NCI-H2029 treated with DMSO at 0.1 percent for 48 hours (cell line): ENCODE measurements at places on chromosomes 1 and 21.
A peak's percentile ranks its signal among the peaks of the same experiment; 100 is the strongest.

DNA sequence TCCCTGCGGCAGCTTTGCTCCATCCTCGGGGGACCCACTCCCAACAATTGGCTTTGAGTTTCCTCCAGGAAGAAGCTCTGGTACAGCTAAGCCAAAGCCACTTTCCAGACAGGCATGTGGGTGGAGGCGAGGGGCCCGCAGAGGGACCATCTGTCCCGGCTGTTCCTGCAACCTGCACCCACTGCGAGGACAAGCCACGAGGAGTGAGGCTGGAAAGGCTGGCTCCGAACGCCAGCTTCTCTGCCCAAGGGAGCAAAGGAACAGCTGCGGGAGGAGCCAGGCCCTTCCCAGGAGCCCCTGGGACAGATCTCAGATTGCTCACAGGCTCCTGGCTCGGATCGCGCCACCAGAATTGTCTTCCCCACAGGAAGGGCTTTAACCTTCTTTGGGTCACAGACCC, 28.3 kb upstream of the PEF1 start:
- no peak for DNase-seq

DNA sequence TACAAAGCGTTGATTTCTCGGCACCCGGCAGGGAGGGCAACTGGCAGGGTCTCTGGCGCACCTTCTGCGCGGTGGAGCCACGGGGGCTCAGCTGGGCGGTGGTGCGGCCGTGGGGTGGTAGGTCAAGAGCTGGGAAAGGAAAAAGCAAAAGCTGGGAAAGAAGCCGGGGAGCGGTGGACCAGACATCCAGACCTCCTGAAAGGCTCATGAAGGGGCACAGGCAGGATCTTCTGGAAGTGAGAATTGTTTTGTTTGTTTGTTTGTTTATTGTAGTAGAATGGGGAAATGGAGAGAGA, 7.2 kb upstream of the RNU1-1 start:
- DNase-seq, result no peak

DNA sequence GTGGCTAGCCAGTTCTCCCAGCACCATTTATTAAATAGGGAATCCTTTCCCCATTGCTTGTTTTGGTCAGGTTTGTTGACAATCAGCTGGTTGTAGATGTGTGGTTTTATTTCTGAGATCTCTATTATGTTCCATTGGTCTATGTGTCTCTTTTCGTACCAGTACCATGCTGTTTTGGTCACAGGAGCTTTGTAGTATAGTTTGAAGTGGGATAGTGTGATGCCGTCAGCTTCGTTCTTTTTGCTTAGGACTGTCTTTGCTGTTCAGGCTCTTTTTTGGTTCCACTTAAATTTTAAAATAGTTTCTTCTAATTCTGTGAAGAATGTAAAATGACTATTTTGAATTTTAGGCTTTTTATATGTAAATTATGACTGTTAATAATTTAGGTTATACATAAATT, 68.9 kb downstream of the WDR64 start:
- DNase-seq, result no peak

DNA sequence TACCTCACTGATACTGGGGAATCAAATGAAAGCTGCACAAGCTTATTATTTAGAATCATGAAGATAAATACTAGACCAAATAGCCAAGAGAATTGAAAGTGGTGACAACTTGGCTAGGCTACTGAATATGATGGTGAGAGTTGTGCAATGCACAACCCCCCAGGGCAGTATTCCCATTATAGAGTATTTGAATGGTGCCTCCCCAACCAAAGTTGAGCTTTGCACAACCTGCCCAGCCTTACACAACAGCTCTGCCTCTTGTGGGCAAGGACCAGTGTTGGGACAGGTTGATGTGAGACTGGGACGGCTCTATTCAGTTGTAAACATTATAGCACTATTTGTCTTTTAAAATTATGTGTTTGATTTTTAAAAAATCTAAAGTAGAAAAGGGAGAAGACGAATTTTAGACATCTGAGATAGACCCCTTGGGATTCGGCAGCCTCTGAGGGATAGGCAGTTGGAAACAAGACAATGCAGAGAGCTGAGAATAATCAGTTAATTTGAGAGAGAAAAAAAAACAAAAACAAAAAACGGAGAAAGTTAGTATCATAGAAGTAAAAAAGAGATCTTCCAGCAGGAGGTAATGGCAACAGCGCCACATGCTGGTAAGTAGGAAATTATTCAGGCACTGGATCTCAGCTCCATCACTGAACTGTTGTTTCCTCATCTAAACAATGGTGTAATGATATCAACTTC, 91.0 kb upstream of the KCNA3 start:
- DNase-seq, result peak; percentile 35

DNA sequence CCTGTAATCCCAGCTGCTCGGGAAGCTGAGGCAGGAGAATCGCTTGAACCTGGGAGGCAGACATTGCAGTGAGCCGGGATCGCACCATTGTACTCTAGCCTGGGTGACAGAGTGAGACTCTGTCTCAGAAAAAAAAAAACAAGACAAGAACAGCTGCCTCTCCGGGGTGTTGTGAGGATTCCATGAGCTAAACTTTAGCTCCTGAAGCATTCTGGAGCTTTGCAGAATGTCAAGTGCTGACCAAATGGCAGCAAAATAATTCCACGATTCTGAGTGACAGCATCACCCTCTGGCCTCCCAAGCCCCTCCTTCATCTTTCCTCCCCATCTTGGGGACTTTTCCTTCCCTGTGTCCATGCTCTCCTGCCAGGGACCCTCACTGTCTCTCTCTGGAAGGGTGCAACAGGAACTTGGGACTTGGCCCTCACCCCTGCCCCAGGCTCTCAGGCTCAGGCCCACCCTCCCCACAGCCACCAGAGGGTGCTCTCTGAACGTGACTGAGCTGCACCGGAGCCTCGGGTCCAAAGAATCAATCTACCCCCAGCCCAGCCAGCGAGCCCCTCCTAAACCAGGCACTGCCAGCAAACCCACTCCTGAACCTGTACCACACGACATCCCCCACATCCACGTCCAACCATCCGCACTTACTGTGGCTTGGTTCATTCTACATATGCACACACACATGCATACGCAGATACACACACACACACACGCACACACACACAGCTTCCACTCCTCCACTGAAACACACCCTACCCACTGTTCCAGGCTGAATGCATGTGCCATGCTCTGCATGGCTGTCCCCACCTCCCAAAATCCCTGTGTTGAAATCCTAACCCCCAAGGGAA, 45.7 kb downstream of the ACOT7 start:
- no peak for DNase-seq

DNA sequence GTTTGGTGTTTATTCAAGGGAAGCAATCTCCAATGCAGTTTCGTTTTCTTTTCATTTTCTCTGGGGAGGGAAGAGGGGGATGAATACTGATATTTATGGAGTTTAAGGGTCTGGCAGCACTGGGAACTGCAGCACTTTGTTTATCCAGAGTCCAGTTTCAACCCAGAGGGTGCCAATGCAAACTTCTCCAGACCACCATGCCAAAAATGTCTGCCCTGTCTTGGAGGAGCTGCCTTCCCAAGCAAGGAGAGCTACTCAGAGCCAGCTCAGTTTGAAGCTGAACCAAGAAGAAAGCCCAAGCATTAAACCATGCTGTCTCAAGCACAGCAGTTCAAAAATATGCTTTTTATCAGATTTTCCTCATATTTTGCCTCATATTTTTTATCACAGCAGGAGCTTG, 589.7 kb downstream of the LMO4 start:
- no peak for DNase-seq

DNA sequence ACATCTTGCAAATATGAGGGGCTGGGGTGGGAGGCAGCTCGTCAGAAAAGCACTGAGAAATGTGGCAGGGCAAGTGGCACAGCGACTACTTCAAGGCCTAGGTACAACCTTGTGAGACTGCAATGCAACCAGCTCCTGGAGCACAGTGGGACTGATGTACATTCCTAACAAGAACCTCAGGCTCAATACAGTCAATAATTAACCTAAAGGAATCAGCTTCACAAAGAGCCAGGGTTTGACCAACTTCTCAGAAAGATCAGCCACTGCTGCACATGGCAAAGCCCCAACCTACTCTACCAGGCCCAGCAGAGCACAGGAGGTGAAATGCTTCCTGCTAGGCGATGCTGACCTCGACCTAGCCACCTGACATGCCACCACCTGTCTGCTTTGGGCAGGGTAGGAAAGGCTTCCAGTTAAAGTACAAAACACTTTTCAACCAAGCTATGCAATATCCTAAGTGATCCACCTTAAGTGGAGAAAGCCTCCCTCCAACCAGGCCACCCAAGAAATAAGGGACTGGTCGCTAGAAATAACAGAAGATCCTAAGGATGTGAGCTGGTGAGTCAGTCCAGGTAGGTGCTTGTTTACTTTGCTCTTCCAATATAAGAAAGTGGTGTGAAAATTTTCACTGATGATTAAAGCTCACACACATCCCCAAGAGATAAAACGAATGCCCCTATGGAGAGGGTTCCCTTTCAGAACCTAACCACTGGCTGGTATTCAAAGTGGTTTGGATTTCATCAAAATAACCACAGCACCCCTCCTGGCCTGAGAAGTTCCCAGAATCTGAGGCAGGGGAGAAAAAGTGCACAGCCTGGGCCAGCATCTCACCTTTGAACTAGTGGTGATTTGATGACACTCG, 2.1 kb downstream of the RIPK4 start:
- DNase-seq, result peak; percentile 15

DNA sequence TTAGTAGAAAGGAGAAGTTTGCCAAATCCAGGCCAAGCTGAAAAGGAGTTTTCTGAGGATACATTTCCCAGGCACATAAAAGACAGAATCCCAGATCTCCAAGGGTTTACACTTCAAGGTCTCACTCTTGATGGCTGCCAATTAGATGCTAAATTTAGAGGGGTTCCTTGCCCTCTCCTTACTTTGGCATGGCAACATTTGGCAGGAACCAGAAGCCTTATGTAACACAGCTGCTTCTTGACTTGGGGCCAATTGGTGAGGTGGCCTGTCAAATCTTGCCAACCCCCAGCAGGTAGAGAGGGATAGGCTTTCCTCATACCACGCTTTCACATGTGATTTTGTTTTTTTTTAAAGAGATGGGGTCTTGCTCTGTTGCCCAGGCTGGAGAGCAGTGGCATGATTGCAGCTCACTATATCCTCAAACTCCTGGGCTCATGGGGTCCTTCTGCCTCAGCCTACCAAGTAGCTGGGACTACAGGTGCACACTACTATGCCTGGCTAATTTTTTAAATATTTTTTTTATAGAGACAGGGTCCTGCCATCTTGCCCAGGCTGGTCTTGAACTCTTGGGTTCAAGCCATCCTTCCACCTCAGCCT, 25.2 kb upstream of the NKAIN1 start:
- DNase-seq, result no peak

DNA sequence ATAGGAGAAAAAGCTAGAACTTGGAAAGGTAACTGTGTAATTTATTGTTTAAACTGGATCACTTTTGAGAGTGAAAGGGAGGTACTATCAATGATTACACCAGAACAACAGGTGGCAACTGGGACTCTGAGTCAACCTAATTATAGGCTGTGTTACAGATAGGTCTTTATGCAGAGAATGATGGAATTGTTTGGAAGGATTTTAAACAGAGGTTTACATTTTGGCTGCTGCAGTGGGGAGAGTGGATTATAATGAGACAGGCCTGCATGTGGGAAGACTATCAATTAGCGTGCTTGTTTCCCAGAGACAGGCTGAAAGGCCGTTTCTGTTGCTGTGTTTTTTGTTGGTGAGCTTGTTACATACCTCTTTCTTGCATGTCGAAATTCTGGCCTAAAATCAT, 432.9 kb downstream of the PLA2G4A start:
- no peak for DNase-seq

DNA sequence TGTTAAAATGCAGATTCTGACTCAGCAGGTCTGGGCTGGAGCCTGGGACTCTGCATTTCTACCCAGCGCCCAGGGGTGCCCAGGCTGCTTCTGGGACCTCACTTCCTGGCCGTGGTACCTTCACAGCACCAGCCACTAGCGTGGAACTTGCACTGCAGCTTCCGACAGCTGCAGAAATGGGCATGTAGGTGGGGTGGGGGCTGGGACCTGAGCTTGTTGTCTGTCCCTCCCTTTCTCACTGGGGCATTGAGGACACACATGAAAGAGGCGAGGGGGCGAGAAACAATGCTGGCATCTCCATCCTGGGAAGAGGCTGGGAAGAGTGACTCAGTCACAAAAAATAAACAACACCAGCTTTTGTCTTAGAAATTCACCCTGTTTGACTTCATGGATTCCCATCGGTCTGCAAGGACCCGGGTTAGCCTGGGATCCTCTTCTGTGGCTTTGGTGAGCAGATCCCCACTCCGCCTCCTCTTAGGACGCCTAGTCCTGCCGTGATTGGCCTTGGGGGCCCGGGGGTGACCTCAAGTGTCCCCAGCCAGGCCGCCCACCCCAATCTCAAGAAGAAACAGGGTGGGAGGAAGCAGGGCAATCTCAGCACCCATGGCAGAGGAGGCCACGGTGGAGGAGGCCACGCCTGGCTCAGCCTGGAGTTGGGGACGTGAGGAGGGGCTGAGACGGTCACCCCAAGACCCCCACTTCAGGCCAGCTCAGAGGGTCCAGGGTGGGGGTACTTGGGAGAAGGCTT, 29.9 kb upstream of the POFUT2 start:
- no peak for DNase-seq

DNA sequence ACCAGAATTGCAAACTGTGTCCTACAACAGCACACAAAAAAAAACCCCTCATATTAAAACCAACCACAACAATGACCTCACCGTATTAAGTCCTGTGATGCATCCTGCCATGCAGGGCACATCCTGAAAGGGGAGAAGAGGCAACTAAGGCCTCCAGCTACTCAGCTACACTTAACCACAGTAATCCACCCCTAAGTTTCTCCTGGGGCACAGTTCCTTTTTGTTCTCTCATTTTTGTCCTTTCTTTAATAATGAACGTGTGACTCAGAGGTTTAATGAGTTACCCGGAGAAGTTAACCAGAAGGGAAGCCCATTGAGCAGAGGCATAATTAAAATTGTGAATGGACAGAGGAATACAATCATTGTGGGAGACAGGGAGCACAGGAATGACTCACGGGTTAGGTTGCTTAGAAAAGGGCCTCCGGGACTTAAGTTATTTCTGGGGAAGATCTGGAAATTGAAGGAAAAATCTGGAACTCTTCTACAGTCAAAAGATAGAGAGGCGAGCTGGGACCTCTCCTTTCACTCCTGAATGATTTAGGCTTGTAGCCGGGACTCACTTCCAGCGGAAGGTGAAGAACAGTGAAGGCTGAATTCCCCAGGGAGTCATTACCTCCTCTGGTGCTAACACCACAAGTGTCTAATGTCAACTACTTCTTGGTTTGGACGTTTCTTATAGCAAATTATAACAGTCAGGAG, 36.9 kb upstream of the HIVEP3 start:
- DNase-seq, result no peak

DNA sequence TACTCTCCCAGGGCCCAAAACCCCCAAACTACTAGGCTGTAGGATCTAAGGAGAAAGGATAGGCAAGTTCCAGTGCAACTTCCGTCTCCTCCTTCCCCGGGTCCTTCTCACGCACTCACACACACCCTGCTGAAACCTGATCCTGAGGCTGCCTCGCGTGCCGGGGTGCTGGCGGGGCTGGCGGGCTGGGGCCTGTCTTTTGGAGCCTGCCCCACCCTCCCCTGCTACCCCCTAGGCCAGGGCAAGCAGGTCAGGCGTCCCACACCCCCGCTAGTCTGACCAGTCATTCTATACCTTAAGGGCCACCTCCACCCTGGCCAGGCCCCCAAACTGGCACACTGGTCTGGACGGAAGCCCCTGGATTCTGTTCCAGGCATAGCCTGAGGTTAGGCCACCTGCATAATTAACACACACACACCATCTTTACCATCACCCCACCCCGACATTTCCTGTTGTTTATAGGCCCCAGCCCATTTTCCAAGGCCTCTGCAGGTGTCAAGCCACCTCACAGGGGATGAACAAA, 48.3 kb upstream of the ARTN start:
- no peak for DNase-seq

GRCh38 chr1:183739082-183739481, 65.8 kb upstream of the RGL1 start:
- DNase-seq, result no peak
